ENCODE measurements at places on chromosomes 13 and 19.

- no peak for DNase-seq
Measured at GRCh38 chr13:68749796-68750195, 1357.8 kb upstream of the ATXN8OS start.

GRCh38 chr13:50069261-50069660, 54.0 kb downstream of the KCNRG start:
- no peak for DNase-seq

DNA sequence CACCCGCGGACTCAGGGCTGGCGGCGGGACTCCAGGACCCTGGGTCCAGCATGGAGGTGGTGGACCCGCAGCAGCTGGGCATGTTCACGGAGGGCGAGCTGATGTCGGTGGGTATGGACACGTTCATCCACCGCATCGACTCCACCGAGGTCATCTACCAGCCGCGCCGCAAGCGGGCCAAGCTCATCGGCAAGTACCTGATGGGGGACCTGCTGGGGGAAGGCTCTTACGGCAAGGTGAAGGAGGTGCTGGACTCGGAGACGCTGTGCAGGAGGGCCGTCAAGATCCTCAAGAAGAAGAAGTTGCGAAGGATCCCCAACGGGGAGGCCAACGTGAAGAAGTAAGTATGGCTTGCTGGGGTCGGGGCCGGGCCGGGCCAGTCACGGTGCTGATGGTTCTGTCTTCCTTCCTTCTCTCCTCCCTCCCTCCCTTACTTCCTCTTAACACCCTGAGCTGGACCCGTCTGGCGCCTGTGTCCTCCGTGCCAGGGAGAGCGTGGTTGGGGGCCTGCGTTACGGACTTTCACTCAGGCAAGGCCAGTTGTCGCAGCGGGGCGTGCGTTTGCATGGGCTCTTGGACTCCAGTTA, 1.4 kb downstream of the STK11 start:
- no peak for DNase-seq

GRCh38 chr19:51026554-51026831, at the start of gene KLK11:
Gene KLK11 (minus strand): TSS chr19:51026616. CDS start chr19:51025631, 985 bp downstream.
- no peak for DNase-seq

DNA sequence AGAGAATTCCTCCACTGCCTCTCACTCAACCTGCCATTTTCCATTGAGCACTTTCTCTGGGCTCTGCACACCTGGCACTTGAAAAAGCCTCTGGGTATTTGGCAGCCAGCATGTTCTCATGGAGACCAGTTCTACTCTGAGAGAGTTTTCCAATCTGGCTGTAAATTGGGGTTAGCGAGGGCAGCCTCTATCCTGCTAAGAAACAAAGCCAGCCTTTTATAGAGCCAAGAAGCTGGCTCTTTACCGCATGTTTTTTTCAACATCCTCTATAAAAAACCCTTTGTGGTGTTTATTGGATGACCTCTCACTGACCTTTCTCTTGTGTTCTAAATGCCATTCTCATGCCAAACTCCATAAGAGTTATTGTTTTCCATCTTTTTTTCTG, 52.6 kb upstream of the RCBTB2 start:
- no peak for DNase-seq

DNA sequence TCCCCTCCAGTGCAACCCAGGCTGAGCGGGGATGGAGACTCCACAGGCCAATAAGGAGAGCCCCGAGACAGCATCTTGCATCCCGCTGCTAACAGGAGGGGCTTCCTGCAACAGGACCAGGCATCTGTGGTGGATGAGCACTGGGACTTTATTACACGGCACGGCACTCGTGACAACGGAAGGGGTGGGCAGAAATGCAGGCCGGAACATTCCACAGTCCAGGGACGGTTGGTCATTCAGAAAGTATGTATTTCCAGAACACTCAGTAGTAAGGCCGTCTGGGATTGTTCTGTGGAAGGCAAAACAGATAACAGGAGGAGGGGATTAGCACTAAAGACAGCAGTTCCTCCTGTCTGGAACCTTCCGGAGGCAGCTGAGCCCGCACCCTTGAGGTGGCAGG, 3.3 kb upstream of the TM6SF2 start:
- no peak for DNase-seq

- no peak for DNase-seq
Measured at GRCh38 chr13:46386392-46387063, 524 bp downstream of the RUBCNL start.
